H54 (cell line): ENCODE measurements at places on chromosomes 2 and 18.

- DNase-seq, result peak; percentile 7
Observed at GRCh38 chr2:108215794-108216211, 24.0 kb upstream of the SULT1C3 start.

DNA sequence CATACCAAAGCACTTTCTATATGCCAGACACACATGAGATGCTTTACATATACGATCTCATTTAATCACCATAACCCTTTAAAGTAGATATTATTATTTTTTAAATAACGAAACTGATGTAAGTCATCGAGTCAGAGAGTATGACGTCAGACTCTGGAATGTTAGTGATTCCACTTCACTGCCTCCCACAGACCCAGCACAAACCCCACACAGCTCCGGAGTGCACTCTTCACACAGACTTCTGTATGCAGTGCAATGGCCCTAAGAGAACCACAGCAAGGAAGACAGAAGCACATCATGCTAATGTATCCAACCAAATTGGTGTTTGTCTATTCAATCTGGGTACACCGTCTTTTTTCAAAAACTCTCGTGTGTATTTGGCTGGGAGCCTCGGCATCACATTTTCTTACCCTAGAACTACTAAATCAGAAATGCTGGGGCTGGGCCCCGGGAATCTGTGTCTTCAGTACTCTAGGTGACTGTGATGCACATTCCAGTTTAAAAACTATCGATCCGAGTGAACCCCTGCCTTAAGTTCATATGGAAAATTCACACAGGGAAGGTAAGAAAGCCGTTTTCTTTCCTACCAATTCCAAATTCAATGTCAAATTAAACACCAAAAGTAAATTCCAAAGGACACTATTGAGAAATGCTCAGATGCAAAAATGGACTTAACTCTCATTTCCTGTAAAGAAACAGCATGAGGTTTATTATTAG is 117.7 kb upstream of the ACVR1C start:
- DNase-seq, result no peak

DNA sequence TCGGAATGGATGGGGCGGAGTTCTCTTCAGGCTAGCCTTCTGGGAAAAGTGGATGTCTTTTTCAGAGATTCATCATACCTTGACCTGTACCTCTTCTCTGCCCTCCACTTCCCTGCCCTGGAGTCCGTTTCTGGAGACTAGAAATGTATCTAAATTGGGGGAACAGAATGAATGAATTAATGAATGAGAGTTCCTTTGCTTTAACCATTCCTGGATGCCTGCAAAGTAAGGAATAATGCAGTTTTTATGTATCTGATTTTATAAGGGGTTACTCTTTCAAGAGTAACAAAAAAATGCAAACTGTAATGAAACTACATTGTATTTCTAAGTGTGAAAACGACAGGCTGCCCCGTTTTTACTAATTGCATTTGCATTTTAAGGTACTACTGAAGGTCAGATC is 2.0 kb downstream of the SOWAHC start:
- DNase-seq, result no peak

DNA sequence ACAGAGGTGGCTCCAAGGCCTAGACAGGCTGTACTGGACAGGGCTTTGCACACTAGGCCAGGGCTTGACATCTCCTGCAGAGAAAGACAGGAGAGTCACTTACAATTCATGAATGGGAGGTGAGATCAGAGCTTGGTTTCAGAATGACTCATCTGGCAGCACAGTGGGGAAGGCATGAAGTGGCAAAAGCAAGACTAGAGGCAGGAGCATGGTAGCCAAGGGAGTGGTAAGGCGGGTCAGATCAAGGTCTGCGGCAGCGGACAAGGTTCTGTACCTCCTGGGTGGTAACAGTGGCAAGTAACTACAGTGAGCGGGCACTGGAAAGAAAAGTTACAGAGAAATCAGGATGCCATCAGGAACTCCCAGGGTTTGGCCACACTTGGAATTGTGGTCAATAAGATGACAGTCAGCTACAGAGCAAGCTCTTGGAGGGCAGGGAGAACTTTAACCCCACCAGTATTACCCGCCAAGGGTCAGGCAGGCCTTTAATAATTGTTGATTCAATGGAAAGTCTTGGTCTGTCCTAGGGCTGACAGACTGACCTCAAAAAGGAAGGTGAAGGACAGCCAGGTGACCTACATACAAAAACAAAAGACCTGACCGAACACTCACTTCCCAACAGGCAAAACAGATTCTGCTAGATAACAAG is 5.7 kb downstream of the MCFD2 start:
- peak; percentile 96 for DNase-seq

DNA sequence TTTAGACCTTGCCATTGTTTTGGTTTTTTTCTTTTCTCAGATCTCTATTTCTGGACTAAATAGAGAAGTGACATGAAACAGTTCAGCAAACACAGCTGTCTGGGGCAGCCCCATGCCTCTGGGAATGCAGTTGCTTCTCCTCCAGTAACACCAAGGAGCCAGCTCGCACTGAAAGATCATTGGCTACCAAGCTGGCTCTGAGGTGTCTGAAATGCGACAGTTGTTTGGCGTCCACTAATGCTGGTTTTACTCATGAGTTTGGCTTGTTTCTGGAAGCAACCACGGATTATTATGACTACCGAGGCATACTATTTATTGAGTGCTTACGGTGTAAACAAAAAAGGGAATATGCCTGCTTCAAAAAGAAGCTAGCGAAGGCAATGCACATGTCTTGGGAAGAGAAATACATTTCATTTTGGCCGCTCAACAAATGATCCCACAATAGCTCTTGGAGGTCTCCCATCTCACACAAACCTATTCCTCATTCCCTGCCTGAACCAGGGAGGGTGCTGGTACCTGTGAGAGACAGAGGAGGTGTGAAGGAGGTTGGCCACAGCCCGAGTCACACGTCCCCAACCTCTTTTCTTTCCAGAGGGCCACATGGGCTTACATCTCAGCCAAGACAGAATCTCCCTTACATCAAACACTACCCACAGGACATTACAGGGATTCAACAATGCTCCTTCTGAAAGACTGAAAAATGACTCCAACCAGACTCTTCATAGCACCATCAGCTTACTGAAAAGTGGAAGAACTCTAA is 37.5 kb upstream of the NEB start:
- DNase-seq, result no peak

GRCh38 chr2:65350651-65351056 is 81.7 kb downstream of the SPRED2 start:
- no peak for DNase-seq

- no peak for DNase-seq
Observed at GRCh38 chr2:3289971-3290370, 87.6 kb downstream of the EIPR1 start.

DNA sequence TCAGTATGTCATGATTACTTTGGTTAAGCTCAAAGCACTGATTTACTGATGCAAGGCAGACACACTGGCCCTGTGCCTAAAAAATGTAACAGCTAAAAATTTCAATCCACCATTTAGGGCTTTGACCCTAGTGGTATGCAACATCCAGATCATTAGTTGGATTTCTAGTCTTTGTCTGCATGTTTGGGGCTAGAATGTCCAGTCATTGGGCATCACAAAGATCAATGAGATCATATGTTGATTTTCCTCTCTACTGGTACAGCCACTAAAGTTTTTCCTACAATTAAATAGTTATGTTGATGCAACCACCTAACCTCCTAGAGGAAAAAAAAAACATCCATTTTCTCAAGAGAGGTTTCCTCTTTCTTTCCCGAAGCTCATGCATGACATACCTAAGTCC is 53.4 kb upstream of the REV1 start:
- DNase-seq, result no peak

- no peak for DNase-seq
Observed at GRCh38 chr2:200253639-200254038, 52.9 kb upstream of the SPATS2L start.

DNA sequence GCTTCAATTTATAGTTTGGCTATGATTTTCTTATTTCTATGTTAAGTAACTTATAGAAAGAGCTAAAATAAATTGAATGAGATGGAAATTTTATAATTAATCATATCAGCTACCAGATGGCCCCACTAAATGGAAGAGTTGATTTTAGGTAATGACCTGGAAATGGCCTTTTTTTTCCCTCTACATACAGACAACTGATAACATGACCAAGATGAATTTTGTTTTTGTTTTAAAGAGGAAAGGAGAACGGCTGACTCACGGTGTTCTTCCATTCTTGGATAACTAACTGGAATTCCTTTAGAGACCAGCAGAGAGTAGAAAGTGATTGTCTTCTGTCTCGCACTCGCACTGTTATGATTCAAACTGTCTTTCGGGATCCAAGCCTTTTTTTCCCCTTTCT is 91.0 kb downstream of the TMEM185B start:
- no peak for DNase-seq

GRCh38 chr18:48794251-48794970 is 156.4 kb downstream of the SMAD7 start:
- DNase-seq, result no peak

DNA sequence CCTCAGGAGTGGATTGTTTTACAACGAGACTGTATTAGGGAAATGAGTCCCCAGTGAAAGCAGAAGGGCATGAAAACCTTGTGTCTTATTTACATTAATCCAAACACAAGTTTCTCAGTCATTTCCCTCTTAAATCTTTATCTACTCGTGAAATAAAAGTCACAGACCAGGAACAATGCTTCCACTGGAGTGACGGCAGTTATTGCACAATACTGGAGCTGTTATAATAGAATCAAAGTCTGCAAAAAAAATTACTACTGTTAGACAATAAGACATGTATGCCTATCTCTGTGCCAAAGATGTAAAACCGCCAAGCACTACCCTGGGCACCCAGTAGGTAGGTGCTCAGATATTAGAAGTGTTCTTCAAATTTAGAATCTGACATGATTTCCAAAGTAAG is 375.5 kb downstream of the ZNF521 start:
- no peak for DNase-seq

DNA sequence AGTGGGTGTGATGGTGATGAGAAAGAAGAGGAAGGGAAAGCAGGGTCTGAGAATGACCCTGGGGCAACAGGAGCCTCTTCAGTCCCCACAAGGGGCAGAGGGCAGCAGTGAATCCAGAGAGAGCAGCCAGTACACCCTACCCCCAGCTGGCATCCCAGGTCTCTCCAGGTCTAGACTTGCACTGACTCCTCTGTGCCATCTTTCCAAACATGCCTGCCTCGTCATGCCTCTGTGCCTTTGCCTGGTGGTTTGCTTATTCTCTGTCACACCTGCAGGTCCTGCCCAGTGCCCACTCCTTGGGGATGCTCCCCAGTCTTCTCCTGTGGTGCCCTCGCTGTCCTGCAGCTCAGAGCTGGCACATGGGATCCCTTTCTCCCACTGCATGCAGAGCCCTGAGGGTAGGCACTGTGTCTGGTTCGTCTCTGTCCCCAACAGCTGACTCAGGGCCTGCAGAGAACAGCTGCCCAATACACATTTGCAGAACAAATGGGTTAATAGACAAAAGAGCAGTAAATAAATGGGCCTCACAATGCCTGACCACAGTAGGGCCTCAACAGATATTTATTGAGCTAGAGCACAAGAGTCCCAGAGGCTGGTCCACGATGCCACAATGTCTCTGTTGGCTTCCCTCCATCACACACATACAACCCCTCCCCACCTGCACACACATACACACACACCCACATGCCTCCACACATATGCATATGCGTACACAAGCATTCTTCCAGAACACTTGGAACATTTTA is 89.8 kb downstream of the HS1BP3 start:
- no peak for DNase-seq

- DNase-seq, result no peak
Observed at GRCh38 chr2:43081131-43081765, 145.2 kb downstream of the ZFP36L2 start.

DNA sequence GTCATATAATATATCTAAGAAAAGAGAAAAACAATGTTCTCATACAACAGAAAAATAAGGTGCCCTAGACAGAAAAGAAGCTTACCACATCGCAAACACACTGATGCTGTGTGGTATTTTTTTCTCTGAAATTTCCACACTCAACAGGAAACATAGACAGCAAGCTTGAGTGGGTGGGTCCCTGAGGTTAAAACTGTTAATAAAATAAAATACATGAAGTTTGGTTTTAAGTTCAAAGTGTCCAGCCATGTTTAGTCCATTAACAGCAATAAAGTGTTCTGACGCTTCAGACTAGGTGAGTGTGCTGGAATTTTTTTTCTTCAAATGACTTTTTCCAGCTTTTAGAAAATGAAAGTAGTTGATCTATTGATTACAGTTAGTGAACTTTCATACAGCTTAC is 83.3 kb upstream of the EPB41L5 start:
- DNase-seq, result no peak

DNA sequence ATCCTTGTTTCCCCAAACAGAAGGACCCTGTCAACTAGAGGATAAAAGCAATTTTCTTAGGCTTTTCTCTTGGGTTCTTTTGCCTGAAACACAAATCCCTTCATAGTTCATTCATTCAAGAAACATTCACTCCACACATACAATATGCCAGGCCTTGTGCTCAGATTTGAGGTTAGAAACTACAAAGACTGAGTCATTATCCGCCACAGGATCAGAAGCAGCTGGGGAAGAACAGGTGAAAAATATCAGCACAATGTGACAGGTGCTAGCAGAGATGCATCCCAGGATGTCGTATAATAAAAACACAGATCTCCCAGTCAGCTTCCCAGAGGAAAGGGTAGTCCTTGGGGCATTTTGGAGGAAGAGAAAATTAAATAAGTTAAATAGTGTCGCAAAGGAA is 172.4 kb downstream of the LRATD1 start:
- DNase-seq, result no peak

DNA sequence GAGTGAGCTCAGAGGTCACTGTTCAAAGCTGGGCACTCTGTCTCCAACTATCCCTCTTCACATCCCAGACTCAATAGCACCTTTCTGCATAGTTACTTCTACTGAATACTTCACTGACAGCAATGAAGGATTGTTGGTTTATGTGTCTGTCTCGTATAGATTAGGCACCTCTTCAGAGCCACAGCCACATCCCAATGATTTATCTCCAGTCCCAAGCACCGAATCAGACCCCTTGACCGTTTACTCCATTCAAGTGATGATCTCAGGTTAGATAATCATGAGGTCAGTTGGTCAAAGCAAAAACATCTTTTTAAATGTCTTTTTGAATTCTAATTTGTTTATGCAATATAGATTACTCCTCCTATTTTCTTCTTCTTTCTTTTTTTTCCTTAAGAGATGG is 14.7 kb downstream of the NEDD4L start:
- DNase-seq, result no peak

DNA sequence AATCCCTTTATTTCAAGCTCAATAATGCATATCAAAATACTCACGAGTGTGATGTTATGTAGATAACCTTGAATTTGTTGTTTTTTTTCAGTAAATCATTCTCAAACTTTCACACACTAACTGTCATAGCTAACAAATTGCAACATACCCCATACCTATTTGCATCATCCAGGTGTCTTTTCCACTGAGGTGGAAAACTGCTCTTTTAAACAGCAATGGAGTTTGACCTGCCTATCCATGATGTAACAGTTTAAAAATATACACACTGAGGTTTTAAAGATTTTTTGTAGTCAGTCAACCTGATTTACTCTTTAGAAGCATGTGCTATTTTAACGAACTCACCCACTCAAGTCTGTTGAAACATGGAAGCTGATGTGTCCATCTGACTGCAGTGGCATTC is 298.7 kb downstream of the RND3 start:
- DNase-seq, result no peak

GRCh38 chr2:200585730-200586643 is at the start of gene AOX1:
TSS of gene AOX1 (plus strand) at chr2:200586014. CDS start at chr2:200586109, 95 bp downstream.
- no peak for DNase-seq

- DNase-seq, result no peak
Observed at GRCh38 chr2:186044761-186045160, 306.2 kb downstream of the FSIP2 start.
